ENCODE measurements at places on chromosomes 6 and 20.

- peak; percentile 76 for DNase-seq
Observed at GRCh38 chr6:90284236-90285041, 12.2 kb downstream of the BACH2 start.

GRCh38 chr6:104617591-104617990 lies 242.1 kb downstream of the HACE1 start:
- DNase-seq, result no peak

- DNase-seq, result no peak
Observed at GRCh38 chr20:31740208-31740607, 1.1 kb downstream of the TPX2 start.

DNA sequence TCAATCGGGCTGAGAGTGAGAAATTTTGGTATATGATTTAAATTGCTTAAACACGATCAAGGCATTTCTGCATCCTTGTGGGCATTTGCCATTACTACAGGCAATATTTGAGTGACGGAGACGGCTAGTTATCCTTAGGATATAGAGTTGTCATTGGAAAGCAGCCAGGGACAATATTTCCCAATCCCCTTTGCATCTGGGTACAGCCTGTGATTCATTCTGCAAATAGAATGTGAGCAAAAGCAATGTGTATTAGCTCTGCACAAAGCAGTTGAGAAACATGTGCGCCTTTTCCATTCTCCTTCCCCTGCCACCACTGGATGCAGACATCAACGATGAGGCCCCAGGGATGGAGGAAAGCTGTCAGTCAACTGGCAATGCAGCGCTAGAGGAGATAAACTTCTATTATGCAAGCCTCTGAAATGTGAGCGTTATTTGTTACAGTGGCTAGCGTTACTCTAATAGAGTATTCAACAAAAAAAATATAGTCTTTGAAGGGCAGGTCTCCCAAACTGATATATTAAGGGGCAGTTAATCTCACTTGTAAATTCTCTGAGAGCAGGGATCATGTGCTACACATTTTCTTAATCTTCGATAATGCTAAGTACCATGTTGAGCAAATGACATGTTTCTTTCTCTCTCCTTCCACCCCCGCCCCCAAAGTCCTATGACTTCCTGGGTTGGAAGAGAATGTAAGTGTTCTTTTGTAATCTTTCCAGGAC lies 37.1 kb upstream of the NCOA3 start:
- peak; percentile 98 for DNase-seq

DNA sequence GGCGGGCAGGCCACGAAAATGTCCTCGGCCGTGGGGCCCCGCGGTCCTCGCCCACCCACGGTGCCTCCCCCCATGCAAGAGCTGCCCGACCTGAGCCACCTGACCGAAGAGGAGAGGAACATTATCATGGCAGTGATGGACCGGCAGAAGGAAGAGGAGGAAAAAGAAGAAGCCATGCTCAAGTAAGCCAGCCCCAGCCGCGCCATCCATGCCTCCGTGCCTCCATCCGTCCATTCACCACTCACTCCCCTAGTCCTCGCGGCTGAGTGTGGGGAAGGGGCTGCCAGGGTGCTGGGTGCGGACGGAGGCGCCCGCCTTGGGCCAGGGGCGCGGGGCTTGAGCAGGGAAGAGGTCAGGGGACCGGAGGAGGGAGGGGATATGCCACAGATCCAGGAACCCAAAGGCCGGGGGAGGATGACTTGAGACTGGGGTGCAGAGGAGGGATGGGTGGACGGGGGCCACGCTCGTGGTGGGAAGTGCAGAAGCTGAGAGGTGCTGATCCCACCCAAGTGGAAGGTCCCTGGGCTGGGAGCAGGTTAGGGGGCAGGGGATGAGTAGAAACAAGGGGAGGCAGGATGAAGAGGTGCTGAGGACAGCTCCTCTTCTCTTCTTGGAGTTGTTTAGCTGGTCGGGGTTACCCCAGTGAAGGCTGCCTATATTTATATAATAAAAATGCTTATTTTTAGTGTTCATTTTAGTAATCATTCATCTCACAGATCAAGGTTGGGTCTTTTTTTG lies 825 bp downstream of the RIMS1 start:
- DNase-seq, result no peak

All from fibroblast of skin of left biceps (primary cell).